ENCODE measurements at places on chromosomes 16 and 17.
A peak's percentile ranks its signal among the peaks of the same experiment; 100 is the strongest.

DNA sequence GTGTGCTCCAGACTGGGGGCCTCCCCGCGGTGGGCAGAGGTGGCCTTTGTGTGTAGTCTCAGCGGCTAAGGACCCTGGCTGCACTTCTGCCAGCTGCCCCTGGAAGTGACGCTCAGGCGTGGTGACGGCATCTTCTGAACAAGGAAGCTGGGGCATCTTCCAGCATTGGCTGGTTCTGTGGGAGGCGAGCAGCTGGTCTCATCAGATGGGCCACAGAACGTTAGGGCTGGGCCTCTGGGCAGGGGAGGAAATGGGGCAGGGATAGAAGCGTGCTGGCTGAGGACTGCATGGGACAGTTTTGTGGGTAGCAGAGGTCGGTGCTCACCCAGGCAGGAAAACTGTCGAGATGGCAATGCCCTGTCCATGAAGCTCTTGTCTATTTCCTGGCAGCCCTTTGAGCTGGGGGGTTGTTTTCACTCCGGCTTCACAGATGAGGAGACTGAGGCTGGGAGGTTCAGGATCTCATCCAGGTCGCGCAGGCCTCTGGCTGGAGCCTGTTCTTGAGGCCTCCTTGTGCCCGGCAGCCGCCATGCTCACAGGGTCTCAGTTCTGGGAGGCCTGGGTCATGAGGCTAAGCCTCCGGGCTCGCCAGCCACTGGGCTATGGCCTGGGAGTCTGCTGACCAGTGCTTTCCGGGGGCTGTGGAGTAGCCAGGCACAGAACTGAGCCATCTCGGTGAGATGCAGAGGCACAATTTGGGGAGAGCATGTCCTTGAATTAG is 16.3 kb downstream of the IRF8 start:
- no peak for DNase-seq

GRCh38 chr16:78749745-78750268 is 650.4 kb downstream of the WWOX start:
- no peak for DNase-seq

GRCh38 chr16:47008612-47009011 is 35.1 kb upstream of the DNAJA2 start:
- no peak for DNase-seq

- no peak for DNase-seq
Observed at GRCh38 chr17:37305406-37305905, 70.3 kb upstream of the C17orf78 start.

DNA sequence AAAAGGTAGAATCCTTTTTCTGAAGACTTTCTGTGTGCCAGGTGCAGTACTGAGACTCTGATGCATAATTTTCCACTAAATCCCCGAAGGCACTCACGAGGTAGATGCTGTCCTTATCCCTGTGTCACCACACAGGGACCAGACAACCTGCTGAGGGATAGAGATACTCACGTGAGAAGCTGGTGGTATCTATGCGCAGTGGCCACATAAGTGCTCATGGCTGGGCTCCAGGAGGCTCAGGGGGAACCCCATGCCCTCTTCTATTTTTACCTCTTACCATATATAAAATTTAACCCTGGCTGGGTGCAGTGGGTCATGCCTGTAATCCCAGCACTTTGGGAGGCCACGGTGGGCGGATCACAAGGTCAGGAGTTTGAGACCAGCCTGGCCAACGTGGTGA is 38.3 kb downstream of the NT5M start:
- no peak for DNase-seq

- peak; percentile 88 for DNase-seq
Observed at GRCh38 chr16:75566040-75566757, at the start of gene GABARAPL2. TSS of gene GABARAPL2 (plus strand) at chr16:75566379. CDS start at chr16:75566487, 108 bp downstream.

Data from caudate nucleus (tissue), 63 donors.